ENCODE measurements at places on chromosomes 2 and 18.

GRCh38 chr2:18066066-18066465 lies 187.6 kb downstream of the KCNS3 start:
- no peak for DNase-seq

GRCh38 chr2:26074676-26075075 lies 40.8 kb downstream of the RAB10 start:
- DNase-seq: no peak

- no peak for DNase-seq
These were observed 166.5 kb upstream of the SPOPL start for GRCh38 chr2:138335036-138335435.

- DNase-seq: peak; percentile 51
These were observed 7.4 kb downstream of the CTDSP1 start for GRCh38 chr2:218406949-218407618.

- DNase-seq: peak; percentile 12
These were observed 6.2 kb upstream of the EHD3 start for GRCh38 chr2:31227711-31228125.
